NCI-H1930 (cell line): ENCODE measurements at places on chromosomes 7 and 10.

DNA sequence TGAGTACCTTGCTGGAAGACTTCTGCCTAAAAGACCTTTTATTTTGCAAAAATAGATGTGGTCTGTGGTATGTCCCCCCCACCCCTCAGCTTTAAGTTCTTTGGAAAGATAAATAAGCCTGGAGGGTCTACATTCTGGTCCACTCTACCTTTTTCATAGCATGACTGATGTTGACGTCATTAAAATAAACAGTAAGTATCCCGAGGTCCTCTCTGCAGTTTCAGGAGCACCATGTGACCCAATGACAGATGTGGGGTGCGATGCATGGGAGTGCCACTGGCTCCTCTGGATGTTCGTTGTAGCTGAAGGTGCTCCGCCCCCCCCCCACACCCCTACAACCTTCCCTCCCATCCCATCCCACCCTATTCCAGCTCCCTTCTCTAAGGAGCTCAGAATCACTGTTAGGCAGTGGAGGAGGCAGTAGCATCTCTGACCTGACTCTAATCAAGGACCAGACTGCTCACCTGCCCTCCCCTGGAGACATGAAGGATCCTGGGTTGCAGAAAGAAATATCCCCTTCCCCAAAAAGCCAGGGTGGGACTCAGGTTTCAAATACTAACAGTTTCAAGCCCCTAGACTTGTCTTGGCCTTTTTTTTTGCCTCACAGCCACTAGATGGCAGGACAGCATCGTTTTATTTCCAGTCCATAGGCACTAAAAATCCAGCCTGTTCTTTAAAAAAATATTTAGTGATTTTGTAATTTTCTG, 25.1 kb downstream of the CASP7 start:
- DNase-seq = no peak

DNA sequence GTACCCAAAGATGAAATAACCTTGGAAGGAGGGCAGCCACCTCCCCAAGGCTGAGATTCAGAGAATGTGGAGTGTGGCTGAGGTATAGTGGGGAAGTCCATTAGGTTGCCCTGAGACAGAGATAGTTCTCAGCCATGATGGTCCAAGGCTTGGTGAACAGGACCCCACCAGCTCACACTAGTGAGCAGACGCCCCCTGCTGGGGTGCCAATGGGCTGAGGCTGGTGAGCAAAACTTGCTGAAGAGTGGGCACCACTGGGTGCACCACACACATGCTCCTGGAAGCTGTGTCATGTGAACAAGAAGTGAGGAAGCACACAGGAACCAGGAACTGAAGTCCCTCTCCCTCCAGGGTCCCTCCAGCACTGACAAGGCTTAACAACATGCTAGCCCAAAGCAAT, 8.9 kb downstream of the FBXL13 start:
- peak; percentile 34 for DNase-seq

GRCh38 chr10:101018600-101019439, 12.1 kb downstream of the PDZD7 start:
- DNase-seq = peak; percentile 33

DNA sequence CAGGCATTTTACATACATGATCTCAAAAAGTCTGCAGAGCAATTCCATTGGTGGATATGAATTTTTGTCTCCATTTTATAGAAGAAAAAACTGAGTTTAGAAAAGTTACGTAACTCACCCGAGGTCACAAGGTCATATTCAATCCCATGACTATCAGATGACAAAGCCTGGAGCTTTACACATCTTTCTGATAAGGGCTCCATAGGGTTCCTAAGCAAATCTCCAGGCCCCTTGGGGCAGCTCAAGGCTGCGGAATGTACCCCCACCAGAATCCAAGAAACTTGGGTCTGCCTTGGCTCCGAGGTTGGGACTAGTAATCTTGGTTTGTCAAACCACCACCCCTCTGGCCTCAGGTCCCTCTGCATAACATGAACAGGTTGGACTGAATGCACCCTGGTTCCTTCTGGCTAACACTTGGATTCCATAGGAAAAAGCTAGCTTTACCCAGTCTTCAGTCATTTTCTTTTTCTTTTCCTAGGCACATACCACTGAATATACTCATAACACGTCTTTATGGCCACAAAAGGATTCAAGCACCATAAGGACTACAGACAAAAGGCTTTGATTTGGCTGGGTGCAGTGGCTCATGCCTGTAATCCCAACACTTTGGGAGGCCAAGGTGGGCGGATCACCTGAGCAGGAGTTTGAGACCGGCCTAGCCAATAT, 55.5 kb downstream of the PIP4K2A start:
- no peak for DNase-seq

DNA sequence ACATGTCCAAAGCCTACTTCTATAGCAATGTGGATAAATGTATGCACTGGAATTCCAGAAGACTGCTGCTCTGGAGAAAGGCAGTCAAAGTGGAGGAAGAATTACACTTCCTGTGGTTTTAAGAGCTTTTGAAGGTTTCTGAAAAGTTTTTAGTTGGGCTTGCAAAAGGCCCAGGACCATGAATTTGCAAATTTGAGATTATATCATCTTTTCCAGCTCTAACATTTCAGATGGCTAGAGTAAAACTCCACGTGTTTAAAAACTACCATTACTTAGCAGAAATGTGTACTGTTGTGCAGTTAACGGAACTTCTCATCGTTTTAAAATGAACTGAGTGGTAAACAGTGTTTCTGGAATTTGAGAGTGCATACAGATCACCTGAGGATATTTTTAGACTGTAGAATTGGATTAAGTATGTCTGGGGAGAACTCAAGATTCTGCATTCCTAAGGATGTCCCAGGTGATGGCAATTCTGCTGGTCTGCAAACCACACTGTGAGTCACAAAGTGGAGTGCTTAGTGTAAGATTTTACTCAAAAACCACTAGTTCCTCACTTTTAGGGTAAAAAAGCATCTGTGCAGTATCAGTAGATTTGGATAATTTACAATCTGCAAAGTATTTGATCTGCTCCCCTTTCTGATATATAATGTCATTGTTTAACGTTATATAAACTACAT, 32.9 kb upstream of the CCDC71L start:
- no peak for DNase-seq

DNA sequence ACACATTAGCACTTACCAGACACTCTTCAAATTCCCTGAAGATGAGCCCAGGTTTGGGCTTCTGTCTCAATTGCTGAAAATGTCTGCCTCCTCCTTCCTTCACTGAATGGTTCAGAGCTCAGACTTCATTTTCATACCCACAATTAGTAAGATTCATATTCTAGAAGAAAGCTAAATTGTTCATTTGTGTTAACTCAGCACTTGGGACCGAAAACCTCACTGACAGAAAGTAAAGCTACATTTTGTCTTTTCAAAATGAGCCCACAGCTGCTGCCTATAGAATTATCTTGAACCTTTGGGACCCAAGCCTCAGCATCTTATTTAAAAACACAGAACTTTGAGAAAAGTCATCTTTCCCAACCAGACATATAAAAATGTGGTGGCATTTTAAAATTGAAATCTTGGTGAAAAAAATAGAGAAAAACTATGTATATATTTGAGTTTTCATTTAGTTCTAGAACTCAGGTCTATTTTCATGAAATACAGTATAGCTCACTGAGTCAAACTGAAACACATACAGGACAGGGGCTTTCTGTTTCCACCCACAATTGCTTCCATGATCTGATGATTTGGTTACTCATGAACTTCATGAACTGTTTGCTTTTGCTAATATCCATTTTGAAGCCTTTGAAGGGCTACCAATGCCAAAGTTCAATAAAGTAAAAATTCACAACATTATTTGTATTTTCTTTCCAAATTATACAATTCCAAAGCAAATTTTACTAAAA, 119.1 kb upstream of the PFKP start:
- DNase-seq = no peak

- no peak for DNase-seq
Measured at GRCh38 chr10:62738916-62739315, 65.6 kb upstream of the ADO start.

GRCh38 chr10:29896053-29896452, 163.3 kb downstream of the JCAD start:
- DNase-seq = no peak

DNA sequence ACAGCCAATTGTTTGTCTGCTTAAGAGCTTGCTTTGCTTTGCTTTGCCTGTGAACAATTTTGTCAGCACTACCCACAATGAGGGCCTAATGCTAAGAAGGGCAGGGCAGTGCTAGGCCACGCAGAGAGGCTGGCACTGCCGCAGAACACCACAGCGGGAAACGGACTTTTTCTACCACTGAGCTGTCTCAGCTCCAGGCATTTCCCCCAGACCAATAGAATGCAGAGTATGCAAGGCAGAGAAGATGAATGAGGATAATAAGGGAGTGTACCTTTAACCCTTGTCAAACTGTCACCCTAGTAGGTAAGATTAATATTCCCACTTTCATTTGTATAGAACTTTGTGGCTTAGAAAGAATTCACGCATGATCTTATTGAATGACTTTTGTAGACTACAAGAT, 104.5 kb downstream of the SH3PXD2A start:
- DNase-seq = no peak

GRCh38 chr10:78737883-78738856, 330.6 kb upstream of the ZMIZ1 start:
- no peak for DNase-seq

DNA sequence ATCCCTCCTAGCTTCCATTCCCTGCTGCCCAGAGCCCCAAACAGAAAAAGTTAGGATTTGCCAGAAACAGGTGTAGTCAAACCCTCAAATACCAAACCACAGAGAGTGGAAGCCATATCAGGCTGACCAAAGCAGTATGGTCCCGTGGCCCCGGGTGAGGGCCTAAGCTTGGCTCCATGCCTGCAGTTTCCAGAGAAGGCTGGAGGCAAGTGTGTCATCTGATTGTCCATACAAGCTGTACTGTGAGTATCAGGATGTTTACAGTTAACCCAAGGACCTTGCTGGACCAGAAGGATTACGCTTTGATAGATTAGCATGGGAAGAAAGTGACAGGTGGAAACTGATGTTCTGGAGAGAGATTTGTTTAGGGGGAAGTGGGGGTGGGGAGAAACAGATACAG, 96.3 kb downstream of the PRKAG2 start:
- DNase-seq = no peak
